A673 (cell line): ENCODE measurements at places on chromosomes 2 and 18.

GRCh38 chr2:55486426-55486825 lies 33.1 kb upstream of the CFAP36 start:
- DNase-seq = no peak

- no peak for DNase-seq
These were observed 62.6 kb downstream of the METTL4 start for GRCh38 chr18:2508678-2509077.

- DNase-seq = no peak
These were observed 272.0 kb downstream of the CYRIA start for GRCh38 chr2:16393500-16394071.

GRCh38 chr2:219569635-219570034 lies 1.7 kb downstream of the OBSL1 start:
- no peak for DNase-seq

GRCh38 chr2:237700512-237701032 lies 73.2 kb downstream of the LRRFIP1 start:
- peak; percentile 96 for DNase-seq

- peak; percentile 20 for DNase-seq
These were observed 92.4 kb upstream of the ZFP36L2 start for GRCh38 chr2:43318791-43319190.

DNA sequence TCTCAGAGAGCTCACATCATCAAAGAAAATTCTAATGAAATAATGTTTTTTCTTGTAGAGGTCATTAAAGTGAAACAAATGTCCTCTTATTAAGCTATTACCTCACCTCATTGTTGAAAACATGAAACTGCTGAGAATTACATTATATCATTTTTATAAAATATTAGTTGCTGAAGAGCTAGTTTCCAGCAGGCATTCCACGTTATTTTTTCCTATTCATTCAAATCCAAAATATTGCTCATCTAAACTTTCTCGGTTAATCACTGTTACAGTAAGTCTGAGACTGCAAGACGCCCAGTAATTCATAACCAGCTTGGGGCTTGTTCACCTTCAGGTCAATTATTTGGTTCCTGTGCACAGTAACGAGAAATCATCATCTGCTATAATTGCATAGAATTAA lies 138.5 kb upstream of the RASGRP3 start:
- DNase-seq = no peak

GRCh38 chr2:10017313-10017941 lies 25.9 kb upstream of the KLF11 start:
- DNase-seq = no peak

- DNase-seq = no peak
These were observed 606 bp downstream of the AGBL5 start for GRCh38 chr2:27051902-27052645.

GRCh38 chr2:106115250-106115649 lies 78.9 kb downstream of the UXS1 start:
- no peak for DNase-seq

- no peak for DNase-seq
These were observed 115.1 kb downstream of the NAB1 start for GRCh38 chr2:190763901-190764514.

DNA sequence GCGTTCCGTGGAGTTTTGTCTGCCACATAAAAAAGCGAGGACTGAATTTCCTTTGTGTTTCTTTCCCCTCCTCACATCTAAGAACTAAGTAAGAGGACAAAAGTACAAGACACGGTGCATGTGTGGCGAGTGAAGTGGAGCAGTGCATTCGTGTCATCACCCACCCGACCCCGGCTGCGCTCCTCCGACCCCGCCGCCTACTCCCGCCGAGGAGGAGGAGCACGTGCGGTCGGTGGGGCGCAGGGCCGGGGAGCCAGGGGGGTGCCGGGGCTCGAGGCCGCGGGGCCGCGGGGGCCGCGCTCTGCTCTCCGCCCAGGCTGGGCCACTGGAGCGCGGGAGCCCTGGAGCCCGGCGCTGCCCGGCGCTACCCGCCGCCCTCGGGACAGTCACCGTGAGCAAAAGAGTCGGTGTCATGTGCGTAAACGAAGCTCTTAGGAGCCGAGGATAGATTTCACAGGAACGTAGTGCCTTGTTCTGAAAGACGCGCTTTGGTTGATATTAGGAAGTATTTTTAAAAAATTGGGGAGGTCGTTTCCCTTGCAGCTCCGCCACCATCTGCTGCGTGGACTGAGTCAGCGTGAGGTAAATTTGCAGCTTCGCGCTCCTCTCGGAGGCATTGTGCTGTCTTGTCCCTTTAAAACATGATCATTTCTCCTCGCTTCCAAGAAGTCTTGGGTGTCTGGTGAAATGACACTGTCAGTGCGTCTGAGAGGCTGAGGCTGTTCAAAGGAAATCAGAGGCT lies 11.0 kb downstream of the TBR1 start:
- no peak for DNase-seq

GRCh38 chr2:207015901-207016300 lies 76.6 kb downstream of the CPO start:
- no peak for DNase-seq

DNA sequence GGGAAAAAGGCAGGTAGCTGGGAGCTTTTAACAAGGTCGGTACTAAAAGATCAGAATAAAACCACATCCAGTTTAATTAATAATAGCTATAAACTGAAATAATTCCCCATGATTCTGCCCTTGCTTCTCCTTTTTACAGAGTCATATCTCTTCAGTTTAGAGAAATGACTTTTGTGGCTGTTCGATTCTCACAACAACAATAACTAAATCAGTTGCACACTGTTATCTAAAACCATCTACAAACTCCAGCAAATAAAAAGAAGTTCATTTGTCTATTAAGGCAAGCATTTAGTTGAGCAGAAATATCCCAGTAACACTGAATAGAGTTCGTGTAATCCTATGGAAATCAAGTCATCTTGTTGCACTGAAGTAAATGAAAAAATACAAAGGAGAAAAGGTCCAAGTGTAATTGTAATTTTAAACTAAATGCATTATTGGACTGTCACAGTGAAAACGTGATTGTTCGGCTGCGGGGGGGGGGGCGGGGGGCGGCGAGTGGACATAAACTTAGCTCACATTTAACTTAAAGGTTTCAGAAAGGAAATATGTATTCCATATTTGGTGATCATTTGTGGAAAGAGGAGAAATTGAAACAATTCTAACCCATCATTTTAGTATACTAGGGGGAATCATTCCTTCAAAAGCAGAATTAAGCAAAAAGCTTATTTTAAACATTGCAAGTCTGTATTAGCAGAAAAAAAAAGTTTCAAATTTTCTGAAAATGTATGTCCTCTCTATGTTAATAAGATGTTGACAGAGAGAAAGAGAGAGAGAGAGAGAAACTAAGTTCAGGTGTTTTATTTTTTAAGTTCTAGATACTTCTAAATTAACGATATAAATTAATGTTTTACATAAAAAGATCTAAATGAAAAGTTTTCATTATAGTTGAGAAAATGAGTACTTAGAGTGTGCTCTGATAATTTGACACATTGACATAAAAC lies 144.5 kb downstream of the MEIS1 start:
- peak; percentile 18 for DNase-seq

- no peak for DNase-seq
These were observed 52.6 kb downstream of the CIB4 start for GRCh38 chr2:26588576-26588975.

DNA sequence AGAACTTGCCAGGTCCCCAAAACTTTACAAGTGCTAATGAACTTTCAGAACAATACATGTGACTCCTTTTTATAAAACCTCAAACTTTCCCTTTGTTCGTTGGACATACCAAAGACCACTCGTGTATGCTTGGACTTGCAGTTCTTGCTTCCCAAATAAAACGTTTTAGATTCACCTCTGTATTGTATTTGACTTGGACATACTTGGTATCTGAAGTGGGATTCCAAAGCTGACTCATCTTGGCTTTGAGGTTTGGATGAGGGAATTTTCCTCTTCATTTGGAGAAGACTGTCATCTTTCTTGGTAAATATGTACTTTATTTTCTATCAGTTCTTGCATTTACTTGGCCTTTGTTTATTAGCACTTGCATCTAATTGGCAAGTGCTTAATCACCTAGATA lies 8.0 kb upstream of the CYB5A start:
- no peak for DNase-seq

- DNase-seq = no peak
These were observed 97.7 kb downstream of the TMEM17 start for GRCh38 chr2:62408241-62408677.

GRCh38 chr2:105756435-105756834 lies 11.7 kb downstream of the NCK2 start:
- DNase-seq = no peak

- DNase-seq = no peak
These were observed 137.6 kb upstream of the SPATS2L start for GRCh38 chr2:200168641-200169555.

DNA sequence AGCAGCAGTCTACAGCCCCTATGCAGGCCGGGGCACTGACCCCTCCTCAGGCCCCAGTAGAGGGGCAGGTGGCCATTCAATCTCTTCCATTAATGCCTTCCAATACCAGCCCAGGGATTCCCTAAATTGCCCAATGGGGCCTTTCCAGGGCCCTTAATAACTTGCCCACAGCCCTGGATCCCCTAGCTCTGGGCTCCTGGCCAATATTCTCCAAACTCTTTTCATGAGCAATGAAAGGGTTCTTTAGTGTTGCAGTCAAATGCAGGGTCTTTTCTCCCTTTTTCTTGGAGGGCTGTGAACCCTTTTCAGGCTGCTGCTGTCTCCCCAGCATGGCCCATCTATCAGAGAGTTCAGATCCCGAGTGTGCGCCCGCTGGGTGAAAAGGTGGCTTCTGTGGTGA lies 41.3 kb upstream of the SLC1A4 start:
- no peak for DNase-seq

DNA sequence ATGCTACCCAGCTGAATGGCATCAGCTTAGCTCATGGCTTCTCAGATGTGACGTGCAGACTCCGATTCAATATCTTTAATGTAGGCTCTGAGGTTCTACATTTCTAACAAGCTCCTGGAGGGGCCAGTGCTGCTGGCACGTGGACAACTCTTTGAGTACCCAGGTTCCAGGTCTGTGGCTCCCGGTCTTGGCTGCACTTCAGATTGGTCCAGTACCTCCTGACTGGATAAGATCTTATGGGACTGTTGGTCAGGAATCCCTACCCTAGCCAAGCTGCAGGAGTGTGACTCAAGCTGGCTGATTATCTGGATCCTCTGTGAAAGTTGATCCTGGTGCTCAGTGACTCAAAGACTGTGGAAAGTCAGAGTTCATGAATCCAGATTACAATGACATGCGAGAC lies 222.1 kb downstream of the ANKRD30B start:
- no peak for DNase-seq

GRCh38 chr2:147026664-147027295 lies 818.0 kb upstream of the ACVR2A start:
- no peak for DNase-seq

GRCh38 chr2:224520064-224520463 lies 65.1 kb downstream of the CUL3 start:
- DNase-seq = no peak

- no peak for DNase-seq
These were observed 565.7 kb downstream of the SLC4A3 start for GRCh38 chr2:220192994-220193753.

GRCh38 chr2:24238158-24238557 lies 63.3 kb downstream of the FAM228A start:
- DNase-seq = no peak

GRCh38 chr2:115303-115702 lies 69.0 kb upstream of the FAM110C start:
- peak; percentile 33 for DNase-seq
